ENCODE measurements at places on chromosomes 2 and 18.
A peak's percentile ranks its signal among the peaks of the same experiment; 100 is the strongest.

DNA sequence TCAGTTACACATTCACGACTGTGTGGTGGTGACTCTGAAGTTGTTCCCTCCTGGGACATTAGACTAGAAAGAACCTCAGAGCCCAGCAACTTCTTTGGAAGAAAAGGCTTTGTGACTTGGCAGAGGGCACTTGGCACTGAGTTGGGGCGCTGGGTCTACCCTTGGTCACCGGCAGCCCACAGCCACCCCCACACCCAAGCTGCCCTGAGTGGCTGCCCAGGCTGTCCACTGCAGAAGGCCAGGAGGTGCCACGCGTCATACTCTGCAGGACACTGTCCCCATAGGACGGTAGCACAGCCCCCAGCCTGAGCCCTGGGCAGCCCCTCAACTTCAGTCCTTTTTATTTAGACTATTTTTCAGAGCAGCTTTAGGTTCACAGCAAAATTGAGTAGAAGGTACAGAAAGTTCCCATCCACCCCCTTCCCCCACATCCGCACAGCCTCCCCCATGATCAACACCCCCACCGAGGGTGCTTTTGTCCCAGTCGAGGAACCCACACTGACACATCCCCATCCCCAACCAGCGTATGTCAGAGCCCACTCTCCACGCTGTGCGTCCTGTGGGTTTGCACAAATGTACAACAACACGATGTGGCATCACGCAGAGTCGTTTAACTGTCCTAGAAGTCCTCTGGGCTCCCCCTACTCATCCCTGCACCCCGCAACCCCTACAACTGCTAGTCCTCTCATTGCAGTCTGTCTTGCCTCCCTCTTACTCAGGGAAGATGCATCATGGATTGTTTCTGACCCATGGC, 1.1 kb downstream of the PRLH start:
- no peak for DNase-seq

GRCh38 chr2:48316753-48317750, 212.9 kb upstream of the STON1 start:
- no peak for DNase-seq

DNA sequence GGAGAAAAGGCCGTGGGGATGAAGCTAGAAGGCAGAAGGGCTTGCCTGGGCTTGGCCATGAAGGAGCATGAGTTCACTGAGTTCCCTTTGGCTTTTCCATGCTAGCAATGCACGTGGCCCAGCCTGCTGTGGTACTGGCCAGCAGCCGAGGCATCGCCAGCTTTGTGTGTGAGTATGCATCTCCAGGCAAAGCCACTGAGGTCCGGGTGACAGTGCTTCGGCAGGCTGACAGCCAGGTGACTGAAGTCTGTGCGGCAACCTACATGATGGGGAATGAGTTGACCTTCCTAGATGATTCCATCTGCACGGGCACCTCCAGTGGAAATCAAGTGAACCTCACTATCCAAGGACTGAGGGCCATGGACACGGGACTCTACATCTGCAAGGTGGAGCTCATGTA, 2.9 kb downstream of the CTLA4 start:
- no peak for DNase-seq

DNA sequence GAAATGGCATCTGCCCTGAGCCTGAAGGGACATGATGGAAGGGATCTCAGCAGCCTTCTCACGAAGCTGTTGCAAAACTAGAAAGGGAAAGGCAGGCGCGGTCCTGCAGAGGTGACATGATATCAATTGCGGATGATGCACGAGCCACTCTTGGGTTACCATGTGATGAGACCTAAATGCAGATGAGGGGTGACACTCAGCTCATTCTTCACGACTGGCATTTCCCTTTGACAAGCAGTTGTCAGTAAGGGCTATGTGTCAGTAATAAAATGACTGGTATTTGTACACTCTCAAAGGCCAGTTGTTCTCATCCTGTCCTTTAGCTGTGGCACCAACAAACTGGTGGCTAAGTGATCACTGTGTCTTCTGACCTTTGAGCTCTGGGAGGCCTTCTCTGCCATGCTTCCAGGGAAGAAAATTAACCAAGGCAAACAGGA, 273.6 kb downstream of the ETAA1 start:
- no peak for DNase-seq

DNA sequence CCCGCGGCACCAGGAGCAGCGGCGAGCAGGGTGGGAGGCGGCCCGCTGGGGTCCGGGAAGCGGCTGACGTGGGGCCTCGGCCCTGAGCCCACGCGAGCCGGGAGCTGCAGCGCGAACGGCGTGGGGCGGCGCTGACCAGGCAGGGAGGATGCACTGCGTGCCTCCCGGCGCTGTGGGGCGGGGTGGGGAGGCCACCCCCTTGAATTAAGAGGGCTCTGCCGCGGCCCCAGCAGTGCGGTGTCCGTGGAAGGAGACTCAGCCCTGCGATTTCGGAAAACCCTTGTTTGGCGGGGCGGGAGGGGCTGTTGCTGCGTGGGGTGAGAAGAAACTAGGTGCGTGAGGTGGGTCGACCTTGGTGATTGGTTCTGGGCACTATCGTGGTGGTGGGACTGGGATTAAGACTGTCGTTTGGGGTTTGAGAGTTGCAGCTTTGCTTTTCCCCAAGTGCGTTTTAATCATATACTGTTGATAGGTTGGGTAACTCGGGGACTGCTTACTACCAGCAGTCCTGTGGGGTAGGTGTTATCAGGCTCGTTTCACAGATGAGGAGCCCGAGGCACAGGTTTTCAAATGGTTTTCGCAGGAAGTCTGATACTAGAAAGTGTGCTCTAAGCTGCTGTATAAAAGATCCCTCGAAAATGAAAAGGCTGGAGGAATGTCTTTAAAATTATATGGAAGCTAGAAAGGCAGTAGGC, 722 bp downstream of the ACSL3 start:
- DNase-seq = peak; percentile 38

- no peak for DNase-seq
Observed at GRCh38 chr2:64808092-64808491, 154.4 kb upstream of the SERTAD2 start.

GRCh38 chr2:214575465-214575864, 164.6 kb downstream of the VWC2L start:
- no peak for DNase-seq

DNA sequence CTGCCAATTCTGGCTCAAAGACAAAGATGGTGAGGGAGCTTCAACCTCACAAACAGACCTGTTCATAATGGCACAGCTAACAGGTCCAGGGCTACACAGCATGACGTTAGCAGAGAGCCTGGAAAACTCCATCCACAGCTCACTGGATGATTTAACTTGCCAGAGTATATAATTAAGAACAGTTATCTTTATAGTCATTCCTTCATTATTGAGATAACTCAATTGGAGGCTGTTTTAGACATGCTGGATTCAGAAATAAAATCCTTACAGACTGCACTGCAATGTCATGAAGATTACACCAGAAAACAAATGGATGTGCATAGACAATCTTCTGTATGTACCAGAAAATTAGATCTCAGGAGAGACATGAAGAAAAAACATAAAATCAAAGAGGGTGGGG, 55.1 kb upstream of the LYPD1 start:
- DNase-seq = no peak

- DNase-seq = no peak
Observed at GRCh38 chr2:8753609-8754008, 71.8 kb downstream of the ID2 start.

- no peak for DNase-seq
Observed at GRCh38 chr2:98749066-98749450, 18.1 kb upstream of the MGAT4A start.

All from GM12892 (cell line).